Activated CD4-positive, alpha-beta memory T cell treated with anti-CD3 and anti-CD28 coated beads for 36 hours (primary cell): ENCODE measurements at places on chromosomes 3 and 15. TPM values are rescaled to one million over a fixed set of nuclear protein-coding genes. Genes with fewer than 3 reads are reported as not detected.

FOXB1 gene
- total RNA-seq = 2.0 TPM

CMTM7 gene
- 47.1 TPM for total RNA-seq

HRH1 gene
- total RNA-seq = 2.9 TPM

CKMT1B gene
- not detected for total RNA-seq

ELL3 gene
- 2.9 TPM for total RNA-seq

CHRFAM7A gene
- 0.90 TPM for total RNA-seq

GLDN gene
- total RNA-seq = not detected

ADAMTS9 gene
- total RNA-seq = not detected

PYGO1 gene
- not detected for total RNA-seq

CCDC50 gene
- 13.6 TPM for total RNA-seq

DMXL2 gene
- total RNA-seq = 6.3 TPM

CTXND1 gene
- total RNA-seq = not detected

DUOX2 gene
- 0.19 TPM for total RNA-seq

CCR3 gene
- not detected for total RNA-seq

MNS1 gene
- total RNA-seq = 0.10 TPM

SLC24A5 gene
- total RNA-seq = not detected

PDE12 gene
- 20.7 TPM for total RNA-seq

CIDEC gene
- not detected for total RNA-seq

INSYN1 gene
- total RNA-seq = not detected

MYO1E gene
- total RNA-seq = 5.1 TPM

GJD2 gene
- not detected for total RNA-seq

MIX23 gene
- 87.8 TPM for total RNA-seq

ATP11B gene
- total RNA-seq = 93.9 TPM

ACP3 gene
- total RNA-seq = not detected

RAD51 gene
- 67.1 TPM for total RNA-seq

HLTF gene
- total RNA-seq = 25.1 TPM

FEZF2 gene
- not detected for total RNA-seq

SI gene
- not detected for total RNA-seq
